ENCODE measurements at places on chromosomes 3 and 15.
A peak's percentile ranks its signal among the peaks of the same experiment; 100 is the strongest.

DNA sequence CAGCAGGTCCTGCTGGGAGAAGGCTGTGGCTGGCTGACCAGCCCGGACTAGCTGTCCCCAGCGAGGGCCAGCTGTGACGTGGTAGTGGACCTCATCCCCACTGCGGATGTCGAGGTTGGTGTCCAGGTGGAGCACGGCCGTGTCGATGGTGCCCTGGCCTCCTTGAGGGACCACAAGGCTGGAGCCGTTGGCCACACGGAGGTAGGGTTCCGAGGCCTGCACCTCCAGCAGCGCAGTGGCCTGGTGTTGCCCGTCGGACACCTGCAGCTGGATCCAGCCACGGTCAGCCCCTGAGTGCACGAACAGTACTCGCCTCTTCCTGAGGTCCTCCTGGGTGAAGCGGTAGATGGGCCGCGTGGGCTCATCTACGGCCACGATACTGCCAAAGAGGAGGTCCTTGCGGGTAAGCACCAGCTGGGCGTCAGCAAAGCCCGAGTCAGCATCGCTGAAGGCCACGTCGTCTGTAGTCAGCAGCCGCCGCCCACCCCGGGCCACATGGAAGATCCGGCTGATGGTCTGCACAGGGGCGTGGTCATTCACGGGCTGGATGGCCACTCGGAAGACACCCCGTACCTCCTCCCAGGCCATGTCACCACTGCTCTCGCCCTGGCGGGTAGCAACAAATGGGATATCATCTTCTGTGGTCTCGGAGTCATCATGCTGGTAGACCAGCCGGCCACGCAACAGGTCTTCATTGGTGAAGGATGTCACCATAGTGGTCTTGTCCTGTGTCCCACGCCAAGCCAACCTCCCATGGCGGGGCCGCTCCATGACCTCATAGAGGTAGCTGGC is 25.0 kb downstream of the CSPG4 start:
- no peak overlapping the region for H3K4me3 ChIP-seq
- H3K27me3 ChIP-seq: no peaks in the 10 kb centered on the region
- no peaks in the 10 kb centered on the region for H3K36me3 ChIP-seq
- H3K27ac ChIP-seq: no peak overlapping the region

DNA sequence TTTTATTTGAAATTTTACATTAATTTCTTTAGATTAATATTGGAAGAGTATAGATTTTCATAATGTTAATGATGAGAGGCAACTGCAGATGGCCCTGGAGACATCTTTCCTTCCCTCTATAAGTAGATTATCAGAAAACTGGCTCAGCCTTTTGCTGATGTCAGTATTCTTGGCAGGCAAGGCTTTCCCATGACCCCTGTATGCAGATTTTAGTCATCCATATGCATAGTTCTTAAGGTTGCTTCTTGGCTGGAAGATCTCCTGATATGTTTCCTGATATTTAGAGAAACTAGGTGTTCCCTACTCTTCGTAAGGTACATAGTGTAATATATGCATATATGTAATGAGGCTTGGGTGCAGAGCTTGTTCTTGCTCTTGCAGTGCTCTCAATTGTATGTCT is 911.4 kb downstream of the EPHA3 start:
- no peaks in the 10 kb centered on the region for H3K36me3 ChIP-seq
- H3K27ac ChIP-seq: no peak overlapping the region
- DNase-seq: no peak
- peaks cover 9% of the 10 kb centered on the region for H3K4me1 ChIP-seq
- H3K27me3 ChIP-seq: no peaks in the 10 kb centered on the region
- no peak overlapping the region for H3K4me3 ChIP-seq

GRCh38 chr15:35992791-35993190 is 446.8 kb upstream of the DPH6 start:
- no peak overlapping the region for H3K27ac ChIP-seq
- no peaks in the 10 kb centered on the region for H3K36me3 ChIP-seq
- no peaks in the 10 kb centered on the region for H3K27me3 ChIP-seq
- DNase-seq: no peak
- H3K4me3 ChIP-seq: no peak overlapping the region

DNA sequence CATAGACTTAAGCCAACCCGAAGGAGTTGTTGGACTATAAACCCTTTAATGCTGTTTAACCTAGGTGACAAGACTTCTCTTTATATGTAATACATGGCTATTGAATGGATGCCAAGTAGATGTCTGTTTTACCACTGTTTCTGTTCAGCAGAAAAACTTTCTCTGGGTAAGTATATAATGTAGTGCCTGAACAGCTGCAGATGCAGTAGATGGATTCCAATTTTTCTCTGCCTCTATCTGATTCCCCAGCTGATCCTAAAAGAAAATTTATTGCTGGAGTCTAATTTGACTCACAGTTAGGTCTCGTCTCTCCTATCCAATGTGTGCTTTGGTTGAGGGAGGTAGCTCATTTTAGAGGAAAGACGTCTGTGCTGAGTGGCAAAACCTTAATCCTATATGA is 256.5 kb upstream of the CBLB start:
- no peak overlapping the region for H3K27ac ChIP-seq
- H3K4me1 ChIP-seq: peaks cover 5% of the 10 kb centered on the region
- H3K4me3 ChIP-seq: no peak overlapping the region

DNA sequence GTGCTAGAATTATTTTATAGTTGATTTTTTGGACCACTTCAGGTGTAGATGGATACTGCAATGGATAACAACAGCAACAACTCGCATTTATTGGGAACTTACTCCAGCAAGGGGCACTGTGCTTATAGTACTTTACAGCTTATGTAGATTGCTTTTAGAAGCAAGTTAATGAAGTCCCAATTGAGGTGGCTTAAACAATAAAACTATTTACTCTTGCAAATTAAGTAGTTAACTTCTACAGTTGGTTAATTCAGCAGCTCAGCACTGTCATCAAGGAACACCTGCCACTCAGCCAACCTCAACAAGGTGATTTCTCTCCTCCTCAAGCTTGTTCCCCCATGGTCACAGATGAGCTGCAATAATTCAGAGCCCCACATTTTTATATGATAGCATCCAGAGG is 124.1 kb downstream of the RASA2 start:
- no peak for DNase-seq
- H3K27ac ChIP-seq: no peak overlapping the region
- H3K4me3 ChIP-seq: no peak overlapping the region
- peaks cover 62% of the 10 kb centered on the region for H3K36me3 ChIP-seq
- no peaks in the 10 kb centered on the region for H3K27me3 ChIP-seq

DNA sequence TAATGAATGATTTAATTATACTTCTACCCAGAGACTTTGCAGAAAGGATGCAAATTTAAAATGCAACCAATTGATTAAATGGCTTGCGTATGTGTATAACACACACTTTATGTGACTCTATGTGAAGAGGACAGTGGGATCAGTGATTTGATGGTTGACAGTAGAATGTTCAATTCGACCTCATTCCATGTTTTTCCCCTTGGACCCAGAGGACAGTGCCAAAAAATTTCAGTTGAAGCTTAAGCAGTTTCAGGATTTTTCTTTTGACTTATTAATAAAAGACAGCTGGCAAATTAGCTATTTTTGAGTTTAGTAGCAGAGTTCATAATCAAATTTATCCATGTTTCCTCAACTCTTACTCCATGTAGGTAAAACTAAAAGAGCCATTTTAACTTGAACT is 742.4 kb upstream of the NR2F2 start:
- DNase-seq: no peak
- H3K4me1 ChIP-seq: no peaks in the 10 kb centered on the region
- H3K27ac ChIP-seq: no peak overlapping the region
- H3K4me3 ChIP-seq: no peak overlapping the region
- H3K36me3 ChIP-seq: no peaks in the 10 kb centered on the region

GRCh38 chr3:2247831-2248230 is 149.2 kb downstream of the CNTN4 start:
- H3K4me1 ChIP-seq: no peaks in the 10 kb centered on the region
- no peaks in the 10 kb centered on the region for H3K27me3 ChIP-seq
- no peak overlapping the region for H3K27ac ChIP-seq
- H3K4me3 ChIP-seq: no peak overlapping the region

- H3K36me3 ChIP-seq: no peaks in the 10 kb centered on the region
- no peak for DNase-seq
- no peaks in the 10 kb centered on the region for H3K4me1 ChIP-seq
- H3K4me3 ChIP-seq: no peak overlapping the region
These were observed 49.5 kb upstream of the BCL6 start for GRCh38 chr3:187794731-187795130.

DNA sequence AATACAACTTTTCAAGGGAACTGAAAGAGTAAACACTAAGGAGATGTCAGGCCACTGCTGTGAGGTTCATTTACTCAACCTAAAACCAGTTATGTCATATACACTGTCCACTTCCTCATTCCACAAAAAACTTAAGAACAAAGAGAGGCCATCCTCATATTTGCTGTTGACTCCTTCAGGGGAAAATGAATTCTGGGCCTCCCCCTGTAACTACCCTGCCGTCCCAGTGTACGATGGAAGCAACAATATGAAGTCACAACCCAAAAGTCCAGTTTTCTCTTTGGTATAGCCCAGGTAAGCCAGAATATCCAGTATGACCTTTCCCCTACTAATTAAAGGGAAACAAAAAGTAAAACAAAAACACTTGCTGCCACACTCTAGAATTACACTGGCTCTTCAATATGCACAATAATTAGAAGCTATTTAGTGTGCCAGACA is 16.2 kb downstream of the CEP152 start:
- H3K36me3 ChIP-seq: peaks cover 77% of the 10 kb centered on the region
- peaks cover 10% of the 10 kb centered on the region for H3K4me1 ChIP-seq
- H3K27me3 ChIP-seq: no peaks in the 10 kb centered on the region

DNA sequence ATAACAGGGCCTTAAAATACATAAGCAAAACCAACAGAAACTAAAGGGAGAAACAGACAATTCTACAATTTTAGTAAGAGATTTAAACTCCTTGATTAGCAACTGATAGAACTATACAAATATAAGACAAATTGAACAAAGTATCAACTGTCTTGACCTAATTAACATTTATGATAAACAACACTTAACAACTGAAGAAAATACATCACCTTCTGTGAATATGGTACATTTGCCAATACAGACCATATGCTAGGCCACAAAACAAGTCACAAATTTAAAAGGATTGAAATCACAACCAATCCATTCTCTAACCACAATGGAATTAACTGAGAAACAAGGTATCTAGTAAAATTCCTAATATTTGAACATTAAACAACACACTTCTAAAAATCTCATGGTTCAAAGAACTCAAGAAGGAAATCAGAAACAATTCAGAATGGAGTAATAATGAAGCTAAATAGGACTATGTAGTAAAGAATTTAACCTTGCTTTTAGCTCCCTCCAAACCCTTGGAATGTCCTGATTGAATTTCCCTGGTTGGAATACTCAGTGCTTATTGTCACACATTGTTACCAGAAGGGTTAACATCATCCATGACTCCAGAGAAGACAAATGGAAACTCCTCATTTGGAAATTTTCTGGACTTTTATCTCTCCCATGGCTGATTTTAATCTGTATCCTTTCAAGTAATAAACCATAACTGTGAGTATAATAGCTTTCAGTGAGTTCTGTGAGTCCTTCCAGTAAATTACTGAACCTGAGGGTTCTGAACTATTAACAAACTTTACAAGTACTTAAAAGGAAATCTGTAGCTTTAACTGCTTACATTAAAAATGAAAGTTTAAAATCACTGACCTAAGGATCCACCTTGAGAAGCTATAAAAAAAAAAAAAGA is 88.8 kb downstream of the DLG1 start:
- H3K4me3 ChIP-seq: no peak overlapping the region
- no peak for DNase-seq
- peaks cover 8% of the 10 kb centered on the region for H3K4me1 ChIP-seq
- no peak overlapping the region for H3K27ac ChIP-seq
- H3K27me3 ChIP-seq: no peaks in the 10 kb centered on the region
- peaks cover 11% of the 10 kb centered on the region for H3K36me3 ChIP-seq

DNA sequence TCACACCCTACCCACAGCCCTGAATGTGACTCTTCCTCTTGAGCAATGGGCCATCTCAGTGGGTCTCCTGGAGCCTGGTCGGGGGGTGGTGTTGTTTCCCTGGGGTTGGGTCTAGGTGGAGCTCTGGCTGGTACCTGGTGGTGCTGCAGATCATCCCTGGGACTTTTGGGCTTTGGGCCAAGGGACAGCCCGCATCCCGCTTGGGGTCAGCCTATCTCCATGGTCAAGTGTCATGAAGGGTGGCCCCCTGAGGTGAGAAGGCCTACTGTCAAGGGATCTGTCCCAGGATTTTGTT is 202.0 kb downstream of the UBE3A start:
- H3K4me1 ChIP-seq: no peaks in the 10 kb centered on the region
- H3K27me3 ChIP-seq: no peaks in the 10 kb centered on the region
- no peak overlapping the region for H3K4me3 ChIP-seq
- peak; percentile 66 for DNase-seq
- H3K27ac ChIP-seq: no peak overlapping the region

GRCh38 chr15:42046597-42046996 is 25.8 kb upstream of the PLA2G4E start:
- no peak for DNase-seq
- H3K36me3 ChIP-seq: no peaks in the 10 kb centered on the region

- H3K36me3 ChIP-seq: no peaks in the 10 kb centered on the region
- no peak for DNase-seq
- H3K27me3 ChIP-seq: no peaks in the 10 kb centered on the region
- H3K4me3 ChIP-seq: no peak overlapping the region
These were observed 112.9 kb downstream of the ISL2 start for GRCh38 chr15:76449455-76449854.
